ENCODE measurements at places on chromosomes 13 and 19.
A peak's percentile ranks its signal among the peaks of the same experiment; 100 is the strongest.

DNA sequence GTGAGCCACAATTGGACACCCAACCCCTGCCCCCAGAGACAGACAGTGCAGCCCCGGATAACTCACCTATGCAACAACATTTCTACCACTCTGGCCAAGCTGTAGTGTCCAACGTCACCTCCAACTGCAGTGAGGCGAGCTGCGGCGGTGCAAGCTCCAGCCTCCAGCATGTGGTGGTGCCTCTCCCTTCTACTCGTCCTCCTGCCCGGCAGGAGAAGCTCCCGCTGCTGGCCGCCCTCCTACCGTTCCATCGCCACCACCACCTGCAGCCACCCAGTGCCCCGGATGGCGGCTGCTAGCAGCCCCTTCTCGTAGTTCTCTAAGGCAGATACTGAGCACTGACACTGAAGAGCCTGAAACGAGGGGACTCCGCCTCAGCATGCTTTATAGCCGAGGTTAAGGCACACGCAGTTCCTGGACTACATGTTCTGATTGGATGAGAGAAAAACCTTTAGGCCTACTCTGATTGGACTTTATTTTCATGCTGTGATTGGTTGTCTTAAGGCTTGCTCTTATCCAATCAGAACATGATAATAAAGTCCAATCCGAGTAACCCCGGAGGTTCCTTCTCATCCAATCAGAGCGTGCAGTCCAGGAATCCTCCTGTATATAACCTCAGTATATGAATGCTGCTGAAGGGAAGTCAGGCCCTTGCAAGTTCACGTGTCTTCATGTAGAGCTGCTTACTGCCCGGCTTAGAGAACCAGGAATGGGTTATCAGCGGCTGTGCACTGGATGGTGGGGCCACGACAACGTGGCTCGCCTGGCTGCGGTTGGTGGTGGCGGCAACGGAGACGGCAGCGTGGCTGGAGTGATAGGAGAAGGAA, 63.5 kb downstream of the TUBA3C start:
- H3K27me3 ChIP-seq, result no peaks in the 10 kb centered on the region
- no peak overlapping the region for H3K27ac ChIP-seq
- no peak for ATAC-seq
- H3K36me3 ChIP-seq, result no peaks in the 10 kb centered on the region
- no peak overlapping the region for H3K4me3 ChIP-seq
- no peaks in the 10 kb centered on the region for H3K4me1 ChIP-seq

GRCh38 chr13:106449096-106449495, 86.4 kb downstream of the EFNB2 start:
- H3K27me3 ChIP-seq, result peaks cover 21% of the 10 kb centered on the region
- no peak overlapping the region for H3K27ac ChIP-seq
- H3K4me3 ChIP-seq, result no peak overlapping the region
- no peaks in the 10 kb centered on the region for H3K36me3 ChIP-seq

DNA sequence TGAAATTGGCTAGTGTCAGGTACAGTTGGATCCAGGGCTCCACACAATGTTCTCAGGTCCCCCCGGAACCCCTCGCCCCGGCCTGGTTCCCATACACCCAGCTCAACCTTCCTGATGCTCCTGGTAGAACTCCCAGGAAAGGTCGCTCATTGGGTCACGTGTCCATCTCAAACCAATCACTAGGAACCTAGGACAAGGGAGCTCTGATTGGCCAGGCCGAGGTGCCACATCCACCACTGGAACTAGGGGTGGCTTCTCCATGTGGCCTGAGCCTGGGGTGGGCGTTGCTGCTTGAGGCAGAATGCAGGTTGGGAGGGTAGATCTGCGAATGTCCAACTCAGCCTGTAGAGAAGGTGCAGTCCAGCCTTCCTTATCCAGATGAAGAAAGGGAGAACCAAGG, 6.9 kb upstream of the MEF2B start:
- no peak overlapping the region for H3K4me3 ChIP-seq
- H3K4me1 ChIP-seq, result peaks cover 6% of the 10 kb centered on the region
- peaks cover 57% of the 10 kb centered on the region for H3K36me3 ChIP-seq
- peaks cover 1% of the 10 kb centered on the region for H3K27me3 ChIP-seq
- H3K27ac ChIP-seq, result no peak overlapping the region
- no peak for ATAC-seq

- H3K4me3 ChIP-seq, result no peak overlapping the region
- H3K27ac ChIP-seq, result no peak overlapping the region
- H3K4me1 ChIP-seq, result no peaks in the 10 kb centered on the region
- H3K27me3 ChIP-seq, result no peaks in the 10 kb centered on the region
- no peaks in the 10 kb centered on the region for H3K36me3 ChIP-seq
These were observed 211.9 kb downstream of the NALCN start for GRCh38 chr13:101204270-101205020.

- no peaks in the 10 kb centered on the region for H3K4me1 ChIP-seq
- peaks cover 30% of the 10 kb centered on the region for H3K36me3 ChIP-seq
These were observed 58.7 kb upstream of the KLF5 start for GRCh38 chr13:73000027-73000674.

DNA sequence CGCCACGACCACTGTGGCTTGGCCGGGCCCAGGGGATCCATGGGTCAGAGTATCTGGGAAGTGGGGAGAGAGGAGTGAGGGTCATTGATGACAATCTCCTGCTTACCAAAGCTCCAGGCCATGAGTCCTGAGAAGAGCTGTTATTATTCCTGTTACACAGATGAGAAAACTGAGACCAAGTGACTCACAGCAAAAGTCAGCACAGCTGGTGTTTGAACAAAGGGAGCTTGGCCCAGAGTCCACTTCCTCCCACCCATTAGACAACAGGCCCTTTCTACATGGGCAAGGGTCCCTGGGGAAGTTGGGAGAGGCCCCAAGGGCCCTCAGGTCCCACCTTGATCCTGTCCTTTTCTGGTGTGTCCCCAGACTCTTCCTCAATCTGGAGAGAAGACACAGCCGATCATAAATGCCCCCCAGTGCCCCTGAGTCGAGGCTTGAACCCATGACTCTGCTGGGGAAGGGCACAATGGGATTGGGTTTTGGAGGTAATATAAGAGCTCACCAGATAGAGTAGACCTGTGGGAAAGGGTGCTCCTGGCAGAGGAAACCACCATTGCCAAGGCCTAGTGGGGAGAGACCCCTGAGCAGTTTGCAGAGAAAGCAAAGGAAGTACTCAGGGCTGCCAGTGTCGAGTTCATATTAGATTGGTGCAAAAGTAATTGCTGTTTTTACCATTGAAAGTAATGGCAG, 6.8 kb downstream of the FUT6 start:
- ATAC-seq, result no peak
- peaks cover 7% of the 10 kb centered on the region for H3K4me1 ChIP-seq
- no peak overlapping the region for H3K4me3 ChIP-seq
- no peak overlapping the region for H3K27ac ChIP-seq
- H3K27me3 ChIP-seq, result peaks cover 49% of the 10 kb centered on the region

DNA sequence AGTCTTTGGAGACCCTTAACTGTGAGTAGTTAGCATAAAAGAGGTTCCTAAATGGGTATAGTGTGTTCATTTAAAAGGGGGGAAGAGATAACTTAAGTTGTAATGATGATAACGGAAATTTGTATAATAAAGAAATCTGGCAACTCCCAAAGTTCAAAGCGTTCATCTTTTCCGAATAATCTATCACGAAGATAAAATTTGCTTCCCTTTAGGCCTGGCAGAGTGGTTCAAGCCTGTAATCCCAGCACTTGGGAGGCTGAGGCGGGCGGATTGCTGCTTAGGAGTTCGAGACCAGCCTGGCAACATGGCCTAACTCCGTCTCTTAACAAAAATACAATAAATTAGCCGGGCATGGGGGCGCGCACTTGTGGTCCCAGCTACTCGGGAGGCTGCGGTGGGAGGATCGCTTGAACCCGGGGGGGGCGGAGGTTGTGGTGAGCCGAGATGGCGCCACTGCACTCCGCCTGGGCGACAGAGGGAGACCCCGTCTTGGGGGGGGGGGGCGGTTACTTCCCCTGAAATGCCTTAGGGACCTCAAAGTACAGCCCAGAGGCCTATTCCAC, 934 bp downstream of the N4BP2L2 start:
- H3K4me3 ChIP-seq, result peak overlapping the region; percentile 98
- H3K4me1 ChIP-seq, result peaks cover 53% of the 10 kb centered on the region
- H3K27me3 ChIP-seq, result no peaks in the 10 kb centered on the region
- H3K27ac ChIP-seq, result peak overlapping the region; percentile 99
- ATAC-seq, result no peak

- ATAC-seq, result no peak
- no peaks in the 10 kb centered on the region for H3K36me3 ChIP-seq
- H3K4me1 ChIP-seq, result peaks cover 42% of the 10 kb centered on the region
These were observed 1.4 kb upstream of the ZNF584 start for GRCh38 chr19:58406818-58407657.

- no peaks in the 10 kb centered on the region for H3K27me3 ChIP-seq
- no peak for ATAC-seq
- H3K36me3 ChIP-seq, result peaks cover 44% of the 10 kb centered on the region
- no peak overlapping the region for H3K4me3 ChIP-seq
- peak overlapping the region; percentile 20 for H3K27ac ChIP-seq
These were observed 1.6 kb downstream of the FAM83E start for GRCh38 chr19:48613024-48613851.

DNA sequence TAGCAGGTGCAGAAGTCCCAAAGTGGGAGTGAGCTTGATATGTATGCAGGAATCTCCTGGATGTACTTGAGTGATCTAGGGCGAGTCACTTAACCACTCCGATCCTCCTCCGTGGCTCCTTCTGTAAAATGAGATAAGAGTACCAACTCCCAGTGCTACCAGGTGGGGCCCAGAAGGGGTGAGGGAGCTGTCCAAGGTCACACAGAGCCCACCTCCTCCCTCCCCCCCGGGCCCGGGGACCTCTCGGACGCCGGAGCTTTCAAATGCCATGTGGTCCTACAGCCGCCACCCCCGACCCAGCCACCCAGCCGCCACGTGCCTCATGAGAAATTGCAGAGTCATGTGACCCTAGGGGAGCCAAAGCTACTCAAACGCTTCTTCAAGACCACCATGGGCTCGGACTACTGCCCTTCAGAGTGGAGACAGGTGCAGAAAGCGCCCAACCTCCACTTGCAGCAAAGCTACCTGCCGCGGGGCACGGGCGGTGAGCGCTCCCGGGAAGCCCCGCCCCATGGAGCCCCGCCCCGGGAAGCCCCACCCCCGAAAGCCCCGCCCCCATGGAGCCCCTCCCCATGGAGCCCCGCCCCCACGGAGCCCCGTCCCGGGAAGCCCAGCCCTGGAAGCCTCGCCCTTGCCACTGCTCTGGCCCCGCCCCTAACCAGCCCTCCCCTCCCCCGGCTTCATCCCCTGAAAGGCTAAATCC, 10.1 kb upstream of the ZNF358 start:
- H3K36me3 ChIP-seq, result peaks cover 6% of the 10 kb centered on the region
- H3K27me3 ChIP-seq, result peaks cover 58% of the 10 kb centered on the region
- H3K27ac ChIP-seq, result no peak overlapping the region
- peak overlapping the region; percentile 20 for H3K4me3 ChIP-seq
- no peak for ATAC-seq

GRCh38 chr19:29836409-29836825, 24.6 kb downstream of the CCNE1 start:
- ATAC-seq, result peak; percentile 45
- no peaks in the 10 kb centered on the region for H3K36me3 ChIP-seq
- H3K4me3 ChIP-seq, result no peak overlapping the region
- peaks cover 26% of the 10 kb centered on the region for H3K27me3 ChIP-seq
- peak overlapping the region; percentile 80 for H3K27ac ChIP-seq

GRCh38 chr19:22620401-22620800, 13.7 kb upstream of the ZNF492 start:
- H3K4me3 ChIP-seq, result no peak overlapping the region

DNA sequence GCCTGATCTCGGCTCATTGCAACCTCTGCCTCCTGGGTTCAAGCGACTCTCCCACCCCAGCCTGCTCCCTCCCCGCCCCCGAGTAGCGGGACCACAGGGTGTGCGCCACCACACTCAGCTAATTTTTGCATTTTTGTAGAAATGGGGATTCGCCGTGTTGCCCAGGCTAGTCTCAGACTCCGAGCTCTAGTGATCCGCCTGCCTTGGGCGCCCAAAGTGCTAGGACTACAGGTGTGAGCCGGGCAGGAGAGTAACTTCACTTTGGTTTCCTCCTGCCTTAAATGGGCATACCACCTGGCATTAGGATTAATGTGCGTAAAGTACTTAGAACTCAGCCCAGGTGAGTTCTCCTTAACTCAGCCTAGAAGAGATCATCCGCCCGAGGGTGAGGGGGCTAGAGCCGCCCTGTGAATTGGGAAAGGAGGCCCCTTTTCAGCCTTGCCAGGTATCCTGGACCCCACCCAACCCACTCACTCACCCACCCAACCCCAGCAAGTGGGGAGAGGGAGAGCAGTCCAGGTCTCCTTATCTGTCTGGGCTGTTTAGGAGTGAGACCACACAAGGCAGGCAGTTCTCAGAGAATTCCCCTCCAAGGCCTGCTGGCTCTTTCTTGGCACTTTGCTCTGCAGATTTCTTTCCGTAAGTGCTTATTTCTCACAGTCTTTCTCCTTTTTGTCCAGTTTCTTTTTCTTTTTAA, 1.2 kb upstream of the ZFP36 start:
- peaks cover 24% of the 10 kb centered on the region for H3K36me3 ChIP-seq
- peak overlapping the region; percentile 77 for H3K4me3 ChIP-seq
- no peak for ATAC-seq
- peak overlapping the region; percentile 91 for H3K27ac ChIP-seq
- peaks cover 72% of the 10 kb centered on the region for H3K4me1 ChIP-seq

GRCh38 chr13:59856281-59856810, 307.4 kb downstream of the DIAPH3 start:
- H3K27ac ChIP-seq, result no peak overlapping the region
- ATAC-seq, result no peak
- H3K4me1 ChIP-seq, result no peaks in the 10 kb centered on the region
- H3K36me3 ChIP-seq, result no peaks in the 10 kb centered on the region
- no peaks in the 10 kb centered on the region for H3K27me3 ChIP-seq

- H3K4me1 ChIP-seq, result no peaks in the 10 kb centered on the region
- H3K27ac ChIP-seq, result no peak overlapping the region
- H3K27me3 ChIP-seq, result peaks cover 31% of the 10 kb centered on the region
- no peak for ATAC-seq
- no peaks in the 10 kb centered on the region for H3K36me3 ChIP-seq
These were observed 193.0 kb upstream of the NBEA start for GRCh38 chr13:34749046-34749445.

DNA sequence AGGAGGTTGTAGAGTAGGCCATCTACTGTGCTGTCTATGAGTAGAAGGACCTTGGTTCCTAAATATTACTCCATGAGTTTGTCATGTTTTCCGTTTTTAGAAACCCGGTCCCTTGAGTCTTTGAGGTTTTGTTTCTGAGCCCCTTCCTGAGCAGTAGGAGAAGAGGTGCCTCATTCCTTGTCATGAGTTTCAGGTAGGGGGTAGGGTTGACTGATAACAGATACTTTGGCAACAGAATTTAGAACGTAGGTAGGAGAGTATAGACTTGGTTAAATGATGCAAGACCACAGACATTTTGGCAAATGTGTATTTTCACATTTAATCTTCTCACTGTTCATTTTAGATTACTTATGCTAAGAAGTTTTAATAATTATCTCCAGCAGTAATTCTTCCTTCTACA, 24.6 kb downstream of the LMO7 start:
- peaks cover 6% of the 10 kb centered on the region for H3K4me1 ChIP-seq
- ATAC-seq, result no peak
- no peaks in the 10 kb centered on the region for H3K27me3 ChIP-seq
- H3K36me3 ChIP-seq, result peaks cover 23% of the 10 kb centered on the region

All from stimulated activated memory B cell treated with anti-CD40 and anti-IgM and Interleukin-4, amounts not matched to agents 10 μg/mL and 1 μg/mL and 100 μg/mL, for 72 hours (primary cell).